ENCODE measurements at places on chromosomes 3 and 15. TPM values are rescaled to one million over a fixed set of nuclear protein-coding genes. Genes with fewer than 3 reads are reported as not detected.

- no peaks in the 10 kb centered on the region for H3K27me3 ChIP-seq
- no peaks in the 10 kb centered on the region for H3K36me3 ChIP-seq
- peak overlapping the region; percentile 87 for H3K27ac ChIP-seq
- DNase-seq, result no peak
- H3K4me1 ChIP-seq, result peaks cover 60% of the 10 kb centered on the region
- peak overlapping the region; percentile 55 for H3K4me3 ChIP-seq
Measured at GRCh38 chr3:16841904-16842271, 42.9 kb upstream of the PLCL2 start.

- no peaks in the 10 kb centered on the region for H3K27me3 ChIP-seq
- H3K4me3 ChIP-seq, result no peak overlapping the region
- no peak for DNase-seq
- H3K27ac ChIP-seq, result peak overlapping the region; percentile 3
Measured at GRCh38 chr15:62641825-62642224, 400.7 kb upstream of the TPM1 start.

DNA sequence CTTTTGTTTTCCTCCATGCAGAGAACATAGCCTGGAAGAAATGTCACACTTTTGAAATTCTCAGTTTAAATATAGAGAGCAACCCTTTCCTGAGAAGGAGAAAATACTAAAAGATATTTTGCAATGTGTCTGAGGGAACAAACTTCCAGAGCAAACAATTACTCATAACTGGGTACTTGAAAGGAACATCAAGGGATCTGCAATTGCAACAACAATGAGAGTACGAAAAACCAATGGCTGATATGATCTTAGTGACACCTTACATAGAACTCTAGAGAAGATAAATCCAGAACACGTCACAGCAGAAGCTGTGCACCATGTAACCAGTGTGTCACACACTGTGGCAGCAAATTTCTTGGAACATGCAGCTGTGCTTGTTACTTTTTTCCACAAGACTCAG lies 14.6 kb upstream of the ARPP21 start:
- no peaks in the 10 kb centered on the region for H3K36me3 ChIP-seq
- H3K27me3 ChIP-seq, result no peaks in the 10 kb centered on the region
- no peak for DNase-seq
- no peaks in the 10 kb centered on the region for H3K4me1 ChIP-seq
- H3K4me3 ChIP-seq, result no peak overlapping the region

- no peak overlapping the region for H3K27ac ChIP-seq
- H3K4me1 ChIP-seq, result no peaks in the 10 kb centered on the region
- H3K36me3 ChIP-seq, result no peaks in the 10 kb centered on the region
- no peak overlapping the region for H3K4me3 ChIP-seq
- peaks cover 3% of the 10 kb centered on the region for H3K27me3 ChIP-seq
Measured at GRCh38 chr15:56523521-56523920, 58.6 kb upstream of the MNS1 start.

DNA sequence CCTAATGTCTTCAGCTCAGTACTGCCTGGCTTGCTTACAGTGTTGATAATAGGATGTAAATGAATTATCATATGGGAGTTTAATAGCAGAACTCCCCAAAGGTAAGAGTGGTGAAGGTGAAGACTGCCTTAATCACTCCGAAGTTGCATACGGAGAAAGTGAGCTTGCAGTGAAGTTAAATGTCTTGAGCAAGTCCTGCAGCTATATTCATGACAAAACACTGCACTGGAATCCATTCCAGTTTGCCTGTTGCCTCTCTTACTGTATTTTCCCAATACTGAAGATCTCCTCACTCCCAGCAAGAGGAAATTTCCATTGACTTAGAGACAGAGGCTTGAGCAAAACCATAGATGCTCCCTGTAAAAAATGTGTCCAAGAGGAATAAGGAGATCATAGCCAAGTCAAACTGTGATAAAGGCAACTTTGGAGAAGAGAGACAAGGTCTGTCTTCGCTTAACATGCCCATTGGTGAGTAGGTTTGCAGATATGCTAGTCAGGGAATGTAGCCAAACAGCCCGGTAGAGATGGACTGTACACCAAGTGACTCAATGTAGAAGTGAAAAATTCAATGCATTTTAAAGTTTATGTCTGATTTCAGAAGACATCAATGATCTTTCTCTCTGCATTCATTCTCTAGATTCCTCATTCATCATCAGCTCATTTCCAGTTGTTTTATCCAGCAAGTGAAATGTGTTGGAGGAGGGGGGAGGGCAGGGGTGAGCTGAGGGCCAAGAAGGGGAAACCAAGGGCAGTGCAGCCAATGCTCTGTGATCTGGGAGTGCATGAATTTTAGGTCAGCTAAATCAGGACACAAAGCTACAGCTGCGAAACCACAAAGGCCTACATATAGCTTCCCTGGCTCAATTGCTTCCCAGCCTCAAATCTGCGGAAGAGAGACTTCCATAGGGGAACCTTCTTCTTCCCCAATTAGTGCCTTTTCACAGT lies 667.1 kb upstream of the NR2F2 start:
- no peaks in the 10 kb centered on the region for H3K4me1 ChIP-seq
- H3K36me3 ChIP-seq, result no peaks in the 10 kb centered on the region
- H3K27me3 ChIP-seq, result peaks cover 5% of the 10 kb centered on the region

GRCh38 chr15:93179700-93180102 lies 90.7 kb upstream of the RGMA start:
- H3K27me3 ChIP-seq, result no peaks in the 10 kb centered on the region
- H3K36me3 ChIP-seq, result no peaks in the 10 kb centered on the region
- no peak overlapping the region for H3K4me3 ChIP-seq
- no peak overlapping the region for H3K27ac ChIP-seq
- DNase-seq, result no peak
- H3K4me1 ChIP-seq, result no peaks in the 10 kb centered on the region

GRCh38 chr3:34972481-34972880 lies 666.8 kb upstream of the ARPP21 start:
- H3K36me3 ChIP-seq, result no peaks in the 10 kb centered on the region
- H3K4me1 ChIP-seq, result no peaks in the 10 kb centered on the region
- H3K27me3 ChIP-seq, result no peaks in the 10 kb centered on the region

Gene TATDN2
- total RNA-seq, result 21.4 TPM

Gene STRIT1
- 714 TPM for total RNA-seq

Gene IL17RD
- total RNA-seq, result 1.8 TPM

Gene CASR
- not detected for total RNA-seq
